Karpas-422 (cell line): ENCODE measurements at places on chromosomes 2 and 18.

DNA sequence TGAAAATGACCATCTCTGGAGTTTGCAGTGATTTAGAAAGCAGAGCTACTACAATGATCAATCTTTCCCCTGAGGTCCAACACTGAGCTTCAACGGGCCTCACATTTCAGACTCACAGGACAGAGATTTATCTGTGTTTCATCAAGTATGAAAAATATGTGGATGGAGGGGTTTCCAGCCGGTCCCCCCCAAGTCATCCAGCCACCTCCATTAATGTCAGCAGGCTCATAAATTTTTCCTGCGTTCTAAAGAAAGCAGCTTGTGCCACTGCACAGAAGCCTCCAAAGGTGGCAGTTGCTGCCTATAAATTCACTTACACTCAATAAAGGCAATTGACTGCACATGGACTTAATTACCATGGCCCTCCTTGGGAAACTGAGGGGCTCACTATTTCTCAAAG, 117.4 kb upstream of the ACKR3 start:
- DNase-seq, result no peak

DNA sequence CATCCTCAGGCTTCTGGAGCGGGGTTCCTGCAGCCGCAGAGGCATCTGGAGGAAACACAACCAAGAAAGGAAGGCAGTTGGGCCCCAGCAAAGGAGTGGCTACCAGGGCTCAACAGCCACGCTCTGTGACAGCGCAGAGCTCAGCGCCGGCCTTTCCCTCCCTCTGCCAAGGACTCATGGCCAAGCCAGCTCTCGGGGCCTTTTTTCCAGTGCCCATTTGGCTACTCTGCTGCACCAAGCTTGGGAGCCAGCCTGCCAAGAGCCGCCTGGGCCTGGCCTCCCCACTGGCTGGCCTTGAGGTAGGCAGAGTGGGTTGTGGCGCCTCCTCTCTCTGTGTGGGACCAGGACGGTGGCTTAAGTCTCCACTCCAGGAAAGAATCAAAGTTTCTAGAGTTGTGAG, 7.2 kb upstream of the CCDC74A start:
- DNase-seq, result no peak

- DNase-seq, result no peak
These were observed 1280.6 kb upstream of the NRXN1 start for GRCh38 chr2:52312486-52312885.

DNA sequence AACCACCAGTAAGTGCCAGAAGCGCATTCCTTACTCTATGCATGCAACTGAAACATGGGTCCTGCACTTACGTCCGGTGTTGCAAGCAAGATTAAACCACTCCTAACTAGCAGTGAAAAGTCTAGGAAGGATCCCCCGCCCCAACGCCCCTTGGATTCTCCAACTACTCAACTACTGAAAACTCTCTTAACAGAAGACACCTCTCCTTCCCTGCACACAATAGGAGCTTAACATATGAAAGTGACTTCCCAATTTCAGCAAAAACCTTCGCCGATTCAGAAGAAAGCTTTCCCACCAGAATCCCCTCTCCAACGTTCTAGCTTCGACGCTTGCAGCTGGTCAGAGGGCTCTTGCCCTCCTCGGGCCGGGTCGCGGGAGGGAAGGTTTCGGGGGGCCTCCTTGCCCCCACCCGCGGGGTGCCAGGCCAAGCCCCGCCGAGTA, 578 bp downstream of the IWS1 start:
- DNase-seq, result peak; percentile 69

DNA sequence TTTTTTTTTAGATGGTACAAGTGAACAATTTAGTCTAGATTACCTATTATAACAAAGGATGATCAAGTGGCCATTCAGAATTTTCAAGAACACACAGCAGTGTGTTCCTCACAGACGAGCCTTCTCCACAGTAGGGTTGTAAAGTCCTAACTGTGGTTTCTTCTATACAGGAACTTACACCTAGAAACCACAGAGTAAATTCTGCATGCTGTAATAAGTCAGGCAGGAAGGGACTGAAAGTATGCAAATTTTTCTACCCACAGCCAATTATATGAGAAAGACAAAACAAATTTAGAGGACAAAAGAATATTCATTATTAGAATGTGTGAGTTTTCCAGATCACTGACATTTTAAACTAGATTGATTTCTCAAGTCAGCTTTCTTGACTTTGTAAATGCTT, 99.5 kb downstream of the RBMS1 start:
- DNase-seq, result no peak

DNA sequence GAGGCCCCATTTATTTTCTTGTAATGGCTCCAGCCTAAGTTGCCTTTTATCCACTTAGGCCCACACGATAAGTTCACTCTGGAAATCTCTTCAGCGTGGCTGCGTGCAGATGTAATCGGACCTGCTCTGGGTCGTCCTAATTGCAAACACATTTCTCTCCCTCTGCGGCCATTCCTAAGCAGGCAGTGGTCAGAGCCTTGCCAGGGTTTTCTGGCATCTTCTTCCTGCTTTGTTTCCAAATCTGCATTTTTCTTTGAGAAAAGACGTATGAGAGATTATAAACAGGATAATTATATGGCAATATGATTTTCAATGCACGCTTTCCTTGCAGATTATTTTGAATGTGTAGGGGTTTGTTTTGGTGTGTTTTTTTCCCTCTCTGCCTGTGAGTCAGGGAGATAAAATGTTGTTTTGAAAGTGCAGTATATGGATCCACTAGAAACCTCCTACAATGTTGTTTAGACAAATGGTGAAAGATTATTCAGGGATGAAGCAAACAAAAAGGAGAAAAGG, 239.4 kb upstream of the TANK start:
- DNase-seq, result no peak

GRCh38 chr2:203733684-203734083, 27.2 kb downstream of the CD28 start:
- DNase-seq, result no peak

DNA sequence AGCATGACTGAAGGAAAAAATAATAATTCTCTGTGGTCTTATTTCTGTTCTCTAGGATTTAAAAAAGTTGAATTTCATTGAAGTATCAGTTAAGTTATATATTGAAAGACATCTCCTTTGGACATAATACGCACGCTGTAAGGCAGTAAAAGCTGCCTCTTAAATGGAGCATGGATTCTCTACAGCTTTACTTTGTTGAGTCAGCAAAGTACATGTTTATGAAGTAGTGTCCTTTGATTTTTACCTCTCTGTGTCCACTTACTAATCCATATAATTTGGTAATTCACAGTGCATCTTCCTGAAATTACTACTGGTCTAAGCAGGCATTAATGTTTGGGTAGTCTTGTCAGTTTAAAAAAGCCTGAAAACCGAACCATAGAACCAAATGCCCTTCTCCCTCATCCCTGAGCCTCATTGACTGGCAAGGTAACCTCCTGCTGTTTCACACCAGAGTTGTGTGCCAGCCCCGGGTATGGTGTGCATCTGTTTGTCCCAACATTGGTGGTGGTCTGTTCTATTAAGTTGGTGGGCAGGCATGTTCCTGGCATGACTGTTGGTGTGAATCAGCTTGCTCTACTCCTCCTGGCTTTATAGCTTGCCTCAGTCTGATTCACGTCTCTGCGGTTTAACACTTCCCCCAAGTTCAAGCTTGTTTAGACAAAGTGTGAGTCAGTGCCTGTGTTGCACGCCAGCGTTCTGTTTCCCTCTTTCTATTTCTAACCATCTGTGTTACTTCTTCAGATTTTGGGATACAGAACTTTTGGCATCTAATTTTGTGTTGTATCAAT, 71.0 kb upstream of the ITM2C start:
- no peak for DNase-seq

DNA sequence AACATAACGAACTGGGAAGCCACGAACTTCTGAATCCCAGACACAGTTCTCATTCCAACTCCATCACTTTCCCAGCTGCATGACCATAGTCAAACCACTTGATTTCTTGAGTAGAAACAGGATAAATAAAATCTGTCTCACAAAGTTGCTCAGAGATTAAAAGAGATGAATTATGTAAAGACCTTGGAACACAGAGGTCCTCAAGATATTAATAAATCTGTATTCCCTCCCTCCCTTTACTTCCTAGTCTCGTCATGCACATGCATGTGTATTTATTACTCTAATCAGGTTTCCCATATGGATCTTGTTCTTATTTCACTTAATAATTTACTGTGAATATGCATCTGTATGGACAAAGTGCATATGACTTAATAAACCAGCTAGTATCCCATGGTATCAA, 21.1 kb upstream of the CSRNP3 start:
- DNase-seq, result no peak

DNA sequence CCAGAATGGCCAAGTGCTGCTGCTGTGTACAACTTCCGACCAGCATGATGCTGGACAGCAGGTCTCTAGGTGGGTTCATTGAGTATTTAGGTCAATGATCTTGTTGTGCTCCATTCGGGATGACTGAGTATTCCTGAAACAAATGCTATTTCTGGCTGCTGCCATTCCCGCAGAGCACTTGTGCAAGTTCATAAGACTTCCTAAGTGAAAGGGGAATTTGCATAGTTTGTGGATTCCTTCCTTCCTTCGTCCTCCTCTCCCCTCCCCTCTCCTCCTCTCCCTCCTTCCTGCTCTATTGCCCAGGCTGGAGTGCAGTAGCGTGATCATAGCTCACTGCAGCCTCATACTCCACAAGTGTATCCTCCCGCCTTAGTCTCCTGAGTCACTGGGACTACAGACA, 40.4 kb downstream of the LDLRAD4 start:
- DNase-seq, result no peak

DNA sequence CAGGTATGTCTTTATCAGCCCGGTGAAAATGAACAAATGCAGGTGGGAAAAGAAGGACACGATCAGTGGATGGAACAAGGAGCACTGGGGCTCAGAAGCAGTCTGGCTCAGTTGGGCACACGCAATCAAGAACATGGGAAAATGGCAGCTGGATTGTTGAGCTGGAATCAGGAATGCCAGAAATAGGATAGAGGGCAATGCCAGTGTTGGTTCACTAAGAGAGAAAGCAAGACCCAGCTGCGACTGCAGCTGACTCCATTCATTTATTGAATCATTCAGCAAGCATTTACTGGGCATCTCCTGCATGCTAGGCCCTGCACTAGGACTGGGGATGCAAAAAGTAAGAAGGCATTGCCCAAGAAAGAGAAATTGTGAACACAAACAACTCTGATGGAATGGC, 13.6 kb upstream of the TTR start:
- DNase-seq, result no peak

- DNase-seq, result no peak
These were observed 103.8 kb downstream of the TMEFF2 start for GRCh38 chr2:192090911-192091310.

DNA sequence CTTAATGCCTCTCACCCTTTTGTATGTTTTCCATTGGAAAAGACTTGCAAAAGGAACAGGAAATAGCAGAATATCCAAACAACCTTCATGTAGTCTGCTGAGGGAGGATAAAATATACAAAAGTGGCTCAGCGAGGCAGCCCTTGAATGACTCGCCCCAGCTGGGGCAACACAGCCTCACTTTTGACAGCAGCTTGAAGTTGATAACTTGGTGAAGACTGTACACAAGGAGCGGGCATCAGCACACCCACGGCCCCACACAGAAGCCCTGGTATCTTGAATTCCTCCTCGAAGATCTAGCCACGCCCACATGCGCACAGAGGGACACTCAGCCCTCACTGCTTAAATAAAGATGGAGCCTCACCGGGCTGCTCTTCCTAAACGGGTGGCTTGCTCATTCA, 161.0 kb downstream of the IRS1 start:
- DNase-seq, result no peak
